Activated CD8-positive, alpha-beta memory T cell treated with anti-CD3 and anti-CD28 coated beads, Interleukin-2, amount 10 ng/mL, durations not matched to agents 7 days and 5 days (primary cell): ENCODE measurements at places on chromosomes 12 and 14. TPM values are rescaled to one million over a fixed set of nuclear protein-coding genes. Genes with fewer than 3 reads are reported as not detected.

DNA sequence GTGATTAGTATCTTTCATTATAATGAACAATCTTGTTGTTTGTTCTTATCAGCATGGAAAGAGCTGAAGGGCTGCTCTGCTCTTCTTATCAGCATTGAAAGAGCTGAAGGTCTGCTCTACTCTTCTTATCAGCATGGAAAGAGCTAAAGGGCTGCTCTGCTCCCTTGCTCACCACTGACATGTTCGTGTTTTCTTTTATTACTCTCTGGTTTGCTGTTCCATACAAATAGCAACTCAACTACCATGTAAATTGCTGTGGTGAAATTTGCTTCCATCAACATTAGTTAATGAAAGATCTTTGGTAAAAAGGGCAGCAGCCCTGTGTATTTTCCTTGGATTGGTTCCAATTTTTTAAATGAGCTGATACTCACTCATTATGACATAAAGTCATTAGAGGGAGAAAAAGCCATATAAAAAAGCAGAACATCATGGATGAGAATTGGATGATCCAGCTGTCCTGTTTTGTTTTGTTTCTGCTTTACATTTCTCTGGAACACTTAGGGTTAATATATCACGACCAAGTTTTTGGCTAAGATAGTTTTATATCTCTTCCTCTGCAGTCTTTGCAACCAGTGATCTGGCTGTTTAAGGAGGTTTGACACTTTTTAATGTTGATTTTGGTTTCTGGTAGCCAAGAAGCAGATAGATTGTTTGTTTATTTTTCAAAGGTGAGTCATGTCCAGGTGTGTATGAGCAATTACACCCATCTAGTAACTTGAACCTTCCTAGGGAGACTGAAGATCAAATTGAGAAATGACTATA lies 356.6 kb downstream of the CEP128 start:
- peaks cover 1% of the 10 kb centered on the region for H3K36me3 ChIP-seq
- DNase-seq = no peak
- no peak overlapping the region for H3K4me3 ChIP-seq
- peaks cover 2% of the 10 kb centered on the region for H3K27me3 ChIP-seq
- peaks cover 15% of the 10 kb centered on the region for H3K4me1 ChIP-seq
- H3K27ac ChIP-seq = no peak overlapping the region

DNA sequence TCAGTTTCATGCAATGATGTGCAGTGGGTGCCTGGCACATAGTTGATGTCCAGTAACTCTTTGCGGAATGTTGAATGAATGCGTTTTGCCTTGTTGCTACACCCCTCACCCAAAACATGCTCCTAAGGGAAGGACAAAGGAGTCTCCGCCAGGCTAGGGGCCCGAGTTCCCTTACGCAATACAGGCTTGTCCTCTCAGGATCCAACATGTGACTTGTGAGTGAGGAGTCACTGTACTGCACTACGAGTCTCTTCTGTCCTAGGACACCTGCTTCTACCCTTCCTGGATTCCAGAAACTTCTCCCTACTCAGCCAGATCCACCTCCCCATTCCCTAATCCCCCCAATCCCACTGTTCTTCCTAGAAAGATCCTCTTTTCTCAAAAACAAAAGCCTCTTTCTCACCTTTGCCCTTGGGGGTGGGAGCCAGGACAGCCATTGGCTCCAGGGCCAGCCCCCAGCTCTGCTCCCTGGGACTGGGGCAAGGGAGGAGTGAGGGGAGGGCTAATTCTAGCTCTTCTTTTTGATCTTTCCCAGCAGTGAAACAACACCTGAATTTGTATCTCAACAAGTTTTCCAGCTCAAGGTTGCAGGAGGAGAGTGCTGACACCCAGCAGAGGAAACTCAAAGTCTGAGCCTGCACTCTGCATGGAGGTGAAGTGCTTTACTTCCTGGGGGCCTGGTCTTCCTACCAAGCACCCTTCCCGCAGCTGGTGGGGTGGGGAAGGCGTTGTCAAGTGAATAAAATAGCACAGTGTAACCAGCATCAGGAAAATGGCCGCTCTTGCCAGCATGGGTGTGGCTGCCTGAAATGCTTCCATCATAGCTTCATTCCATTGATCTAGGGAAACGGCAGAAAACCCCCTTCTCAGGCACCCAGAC lies 3.4 kb upstream of the OTUB2 start:
- peak overlapping the region; percentile 76 for H3K27ac ChIP-seq
- peak overlapping the region; percentile 15 for H3K4me3 ChIP-seq
- DNase-seq = no peak

The GPRC5D gene
- not detected for total RNA-seq

GRCh38 chr14:85688006-85688405 lies 158.1 kb downstream of the FLRT2 start:
- no peaks in the 10 kb centered on the region for H3K27me3 ChIP-seq
- no peaks in the 10 kb centered on the region for H3K36me3 ChIP-seq
- H3K27ac ChIP-seq = no peak overlapping the region
